Activated naive CD8-positive, alpha-beta T cell treated with anti-CD3 and anti-CD28 coated beads, Interleukin-2, amount 10 ng/mL, durations not matched to agents 7 days and 5 days (primary cell): ENCODE measurements at places on chromosomes 2 and 18. TPM values are rescaled to one million over a fixed set of nuclear protein-coding genes. Genes with fewer than 3 reads are reported as not detected.

DNA sequence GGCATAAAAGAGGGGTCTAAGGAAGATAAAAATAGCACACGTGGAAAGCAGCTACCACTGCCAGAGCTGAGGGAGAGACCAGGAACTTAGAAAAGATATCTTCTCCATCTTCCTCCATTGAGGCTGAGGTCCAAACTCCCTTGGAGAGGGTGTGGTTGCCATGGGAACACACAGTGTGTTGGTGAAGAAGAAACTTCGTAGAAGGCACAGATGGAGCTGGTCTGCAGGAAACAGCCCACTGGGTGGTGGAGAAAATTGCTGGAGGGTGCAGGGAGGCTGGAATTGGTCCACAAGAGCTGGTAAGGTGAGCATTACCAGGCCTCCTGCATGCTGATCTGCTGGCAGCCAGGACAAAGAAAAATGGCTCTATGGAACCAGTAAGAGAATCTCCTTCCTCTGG is 191.0 kb downstream of the HRH4 start:
- DNase-seq = no peak

- no peak for DNase-seq
Observed at GRCh38 chr2:130353291-130354138, 2.3 kb upstream of the PTPN18 start.

The PLEKHB2 gene
- 54.2 TPM for total RNA-seq

DNA sequence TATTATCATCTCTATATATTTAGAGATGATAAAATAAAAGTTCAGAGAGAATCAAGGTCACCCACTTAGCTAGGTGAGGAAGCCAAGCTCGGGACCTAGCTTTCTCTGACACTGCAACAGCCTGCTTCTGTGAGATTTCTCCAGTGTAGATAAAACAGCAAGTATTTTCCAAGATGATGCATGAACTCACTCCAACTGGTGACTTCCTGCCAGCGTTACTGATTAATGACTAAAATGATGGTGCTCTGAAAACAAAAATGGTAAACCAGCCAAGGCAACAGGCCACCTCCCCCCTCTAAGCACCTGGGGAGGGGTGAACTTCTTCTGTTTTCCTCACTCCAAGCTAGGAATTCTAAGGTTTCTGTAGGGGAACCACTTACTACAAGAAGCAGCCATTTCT is 510.2 kb upstream of the ID2 start:
- DNase-seq = no peak

The L3MBTL4 gene
- 0.09 TPM for total RNA-seq

DNA sequence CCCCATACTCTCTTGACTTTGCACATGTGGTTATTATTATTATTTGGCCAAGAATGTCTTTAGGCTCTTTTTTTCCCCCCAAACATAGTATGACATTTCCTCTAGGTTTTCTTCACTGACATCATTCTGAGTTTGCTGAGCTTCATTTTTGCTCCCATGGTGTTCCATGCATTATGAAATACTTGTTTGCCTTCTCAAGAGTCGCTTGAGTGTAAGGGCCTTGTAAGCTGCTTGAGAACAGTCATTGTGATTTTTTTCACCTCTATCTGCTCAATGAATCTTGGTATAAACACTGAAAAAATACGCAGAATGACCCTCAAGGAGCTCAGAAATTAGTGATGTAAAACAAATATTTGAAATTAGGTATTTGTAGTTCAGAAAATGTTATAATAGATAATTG is 688.9 kb downstream of the CNTNAP5 start:
- DNase-seq = no peak

DNA sequence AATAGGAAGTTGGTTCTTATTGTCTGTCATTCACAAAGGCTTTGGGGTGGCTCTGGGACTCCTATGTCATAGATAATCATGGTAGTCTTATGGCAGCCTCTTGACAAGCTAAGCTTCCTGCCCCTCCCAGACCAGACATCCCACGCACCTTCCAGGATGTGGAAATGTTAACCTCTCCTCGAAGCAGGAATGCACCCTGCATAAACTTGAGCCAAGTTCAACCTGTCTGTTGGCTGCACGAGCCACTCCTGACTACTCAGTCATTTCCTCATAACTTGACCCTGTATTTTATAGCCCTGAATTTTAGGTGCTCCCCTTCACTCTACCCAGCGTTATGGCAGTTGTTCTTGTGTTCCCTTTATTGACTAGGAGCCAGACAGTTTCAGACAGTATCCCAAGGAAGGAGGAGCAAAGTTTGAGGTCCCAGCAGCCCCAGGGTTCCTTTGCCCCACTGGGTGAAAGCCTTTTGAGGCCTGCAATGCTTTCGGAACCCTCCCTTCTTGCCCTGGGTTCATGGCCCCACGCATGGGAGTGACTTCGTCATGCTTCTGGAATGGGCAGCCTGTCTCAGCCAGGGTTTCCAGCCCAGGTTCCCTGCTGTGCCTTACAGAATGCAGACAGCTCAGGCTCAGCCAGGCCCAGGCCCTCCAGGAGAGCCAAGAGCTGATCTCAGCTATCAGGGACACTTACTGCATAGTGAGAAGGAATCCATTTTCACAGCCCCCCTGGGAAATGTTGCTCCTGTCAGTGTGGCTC is 15.6 kb upstream of the INO80C start:
- no peak for DNase-seq

DNA sequence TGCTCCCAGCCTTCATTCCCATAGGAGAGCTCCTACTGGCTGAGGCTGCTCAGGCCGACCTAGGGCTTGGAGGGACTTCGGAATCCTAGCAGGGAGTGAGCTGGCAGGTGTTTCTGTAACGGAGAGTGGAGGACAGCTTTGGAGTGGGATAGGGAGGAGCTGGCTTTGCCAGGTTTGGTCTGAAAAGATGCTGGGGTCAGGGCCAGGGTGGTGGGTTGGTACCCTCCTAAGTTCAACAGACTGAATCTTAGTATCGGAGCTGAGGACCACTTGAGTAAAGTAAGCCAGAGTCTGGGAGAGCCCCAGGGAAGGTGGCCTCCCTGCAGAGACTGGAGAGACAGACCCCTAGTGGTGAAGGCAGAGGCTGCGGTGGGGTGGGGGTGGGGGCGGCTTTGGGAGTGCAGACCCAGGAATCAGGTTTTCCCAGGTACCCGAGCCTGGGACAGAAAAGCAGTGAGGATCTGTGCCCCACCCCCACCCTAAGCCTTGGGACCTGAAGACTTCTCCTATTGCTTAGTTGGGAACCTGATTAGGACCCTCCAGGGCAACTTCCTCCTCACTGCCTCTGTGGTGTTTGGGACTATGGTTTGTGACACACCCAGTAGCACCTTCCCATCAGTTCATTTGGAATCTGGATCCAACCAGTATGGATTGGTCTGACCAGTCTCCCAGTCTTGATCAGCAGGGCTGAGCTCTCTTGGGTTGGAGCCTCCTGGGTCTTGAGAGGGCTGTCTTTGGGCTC is 3.0 kb downstream of the CNNM4 start:
- DNase-seq = peak; percentile 36

DNA sequence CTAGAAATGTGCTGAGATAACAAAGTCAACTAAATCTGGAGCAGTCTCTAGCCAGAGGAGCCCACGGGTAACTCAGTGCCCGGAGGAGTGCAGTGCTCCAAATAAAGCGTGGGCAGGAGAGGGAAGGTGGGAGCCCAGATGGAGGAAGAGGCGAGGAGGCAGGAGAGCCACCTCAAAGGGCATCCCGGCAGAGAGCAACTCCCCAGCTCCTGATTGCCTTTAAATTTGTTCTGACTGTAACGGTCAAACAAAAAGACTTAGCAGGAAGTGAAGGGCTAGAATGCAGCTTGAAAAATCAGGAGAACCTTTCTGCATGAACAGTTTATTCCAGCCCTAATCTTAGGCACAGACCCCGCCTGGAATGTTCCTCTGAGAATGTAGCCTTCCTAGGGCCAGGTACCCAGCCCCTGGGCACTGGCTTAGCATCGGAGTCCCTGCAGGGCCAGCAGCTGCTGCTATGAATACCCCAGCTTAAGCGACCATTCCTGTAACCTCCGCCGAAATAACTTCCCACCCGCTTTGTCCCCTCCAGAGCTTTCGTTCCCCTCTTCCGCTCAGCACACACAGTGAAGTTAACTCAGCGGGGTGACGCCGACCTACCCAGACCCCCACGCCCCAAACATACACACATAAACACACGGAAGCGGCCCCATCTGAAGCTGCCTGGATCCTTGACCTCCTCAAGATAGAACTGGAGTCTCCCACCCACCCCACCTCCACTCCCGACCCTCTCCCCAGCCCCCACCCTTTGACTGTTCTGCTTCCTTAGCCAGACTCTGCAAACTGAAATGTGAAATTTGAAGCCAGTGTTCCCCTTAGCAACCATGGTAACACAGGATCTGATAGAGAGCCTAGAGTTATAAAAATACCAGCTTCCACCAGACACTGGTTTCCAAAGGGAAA is 123.2 kb downstream of the SMAD7 start:
- DNase-seq = peak; percentile 13

The ASPRV1 gene
- total RNA-seq = 1.2 TPM

GRCh38 chr2:213764849-213765248 is 480.6 kb downstream of the SPAG16 start:
- DNase-seq = no peak

- DNase-seq = no peak
Observed at GRCh38 chr2:23585273-23586170, 200.5 kb downstream of the KLHL29 start.

DNA sequence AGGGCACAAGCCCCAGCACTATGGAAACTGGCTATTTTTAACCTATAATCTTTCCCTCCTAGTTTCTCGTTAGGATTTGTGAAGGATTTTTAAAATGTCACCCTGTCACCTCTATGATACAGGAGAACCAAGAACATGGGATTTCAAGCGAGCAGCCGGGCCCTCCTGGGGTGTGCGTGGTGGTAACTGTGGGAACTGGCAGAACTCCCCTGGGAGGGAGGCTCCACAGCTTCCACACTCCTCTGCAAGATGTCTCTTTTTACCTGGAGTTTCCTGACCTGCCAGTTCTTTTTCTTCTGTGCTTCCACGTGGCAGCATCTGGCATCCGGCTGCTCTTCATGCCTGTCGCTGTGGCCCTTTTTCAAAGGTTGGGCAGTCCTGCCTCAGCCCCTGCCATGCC is 386.3 kb upstream of the MYT1L start:
- DNase-seq = no peak

DNA sequence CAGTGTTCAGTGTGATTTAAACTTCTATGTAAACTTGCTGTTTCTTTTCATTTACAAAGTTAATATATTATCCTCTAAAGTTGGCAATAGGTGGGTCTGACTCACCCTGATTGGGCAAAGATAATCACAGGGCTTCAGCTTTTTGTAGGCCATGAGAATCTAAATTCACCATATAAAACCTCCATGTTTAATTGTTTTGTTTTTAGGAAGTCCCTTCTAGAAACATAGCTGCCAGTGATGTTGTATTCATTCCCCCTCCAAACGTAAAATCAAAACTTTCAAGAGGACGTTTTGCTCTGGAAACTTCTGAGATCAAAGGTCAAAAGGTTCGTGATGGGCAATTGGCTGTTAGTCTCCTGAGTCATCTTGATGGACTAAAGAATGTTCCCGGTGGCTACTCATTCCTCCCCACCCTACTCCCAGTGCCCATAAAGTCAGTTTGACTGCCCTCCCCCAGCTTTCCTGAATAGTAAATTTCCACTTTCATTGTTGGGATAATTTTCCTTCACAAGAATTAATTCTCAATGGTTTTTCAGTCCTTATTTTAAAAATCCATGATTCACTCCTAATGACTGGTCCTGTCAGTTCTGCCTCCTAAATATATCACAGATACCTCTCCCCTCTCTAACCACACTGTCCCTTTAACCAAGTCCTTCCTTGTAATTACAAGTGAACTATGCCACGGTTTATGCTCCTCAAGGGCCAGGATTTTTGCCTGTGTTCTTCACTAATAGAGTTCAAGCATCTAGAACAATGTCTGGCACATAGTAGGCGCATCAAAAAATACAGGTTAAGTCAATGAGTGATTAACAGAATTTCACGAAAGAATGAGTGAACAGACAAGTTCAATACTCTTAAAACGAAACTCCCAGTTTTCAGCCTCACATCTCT is 164.4 kb upstream of the VRK2 start:
- DNase-seq = no peak

DNA sequence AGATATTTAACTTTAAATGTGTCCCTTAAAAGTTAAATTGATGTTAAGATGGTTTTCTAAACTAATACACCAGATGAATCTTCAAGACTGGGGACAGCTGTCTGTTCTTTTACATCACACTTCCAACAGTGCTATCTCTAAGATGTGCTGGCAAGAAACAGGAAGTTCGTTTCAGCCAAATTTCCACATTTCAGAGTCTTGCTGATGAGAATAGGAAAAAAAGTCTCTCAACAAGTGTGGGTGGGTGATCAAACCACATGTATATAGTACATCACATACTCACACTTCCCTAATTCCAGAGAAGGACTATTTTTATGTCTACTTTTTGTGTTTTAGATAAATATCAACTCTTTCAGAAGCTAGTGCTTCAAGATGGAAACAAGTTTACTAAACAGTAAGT is 1712.8 kb upstream of the TMEFF2 start:
- no peak for DNase-seq

DNA sequence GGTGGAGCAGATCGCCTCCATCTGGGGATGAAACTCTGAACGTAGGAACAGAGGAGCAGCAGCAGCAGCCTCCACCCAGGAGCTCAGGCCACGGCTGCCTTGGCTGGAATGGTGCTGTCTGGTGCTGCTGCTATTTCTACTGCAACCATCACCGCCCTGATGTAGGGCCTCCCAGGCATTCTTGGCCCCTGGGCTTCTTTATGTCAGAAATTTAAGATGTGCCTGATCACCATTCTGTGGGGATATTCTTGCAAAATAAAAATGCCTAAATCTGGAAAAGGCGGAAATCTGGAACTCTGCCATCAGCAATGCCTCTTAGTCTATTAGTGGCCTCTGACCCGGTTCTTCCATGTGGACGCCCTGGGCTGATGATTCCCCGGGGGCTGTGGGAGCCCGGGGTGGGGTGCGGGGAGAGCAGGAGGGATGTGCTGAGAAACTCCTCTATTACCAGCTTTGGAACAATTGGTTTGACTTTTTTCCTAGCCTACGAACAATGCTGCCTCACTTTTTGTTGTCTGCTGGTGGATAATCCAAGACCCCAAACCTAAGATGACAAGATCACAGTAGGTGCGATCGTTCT is 47.2 kb downstream of the FAM124B start:
- no peak for DNase-seq

- no peak for DNase-seq
Observed at GRCh38 chr18:34864836-34865497, 154.9 kb downstream of the DTNA start.

The FABP1 gene
- total RNA-seq = not detected

DNA sequence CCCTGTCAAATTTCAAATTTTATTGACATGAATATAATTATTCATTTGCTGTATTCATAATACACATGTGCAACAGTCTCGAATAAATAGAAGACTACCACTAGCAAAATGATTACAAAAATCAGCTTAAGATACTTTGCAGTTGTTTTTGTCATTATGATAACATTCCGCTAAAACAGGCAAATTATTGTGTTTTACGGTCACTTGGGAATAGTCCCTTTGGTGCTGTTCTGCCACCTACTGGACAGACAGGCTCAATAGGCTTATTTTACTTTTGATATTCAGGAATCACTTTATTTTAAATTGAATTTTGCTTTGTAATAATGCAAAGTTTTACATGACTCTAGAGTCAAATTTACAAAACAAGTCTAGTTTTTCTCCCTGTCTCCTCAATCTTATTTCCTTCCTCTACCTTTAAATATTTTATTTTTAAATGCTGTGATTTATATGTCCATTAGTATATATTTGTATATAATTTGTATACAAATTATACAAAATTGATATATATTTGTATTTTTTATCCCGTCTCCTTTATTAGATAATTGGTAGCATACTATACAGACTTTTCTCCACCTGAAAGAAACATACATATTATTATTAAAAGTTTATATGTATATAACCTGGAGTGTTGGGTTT is 456.3 kb downstream of the DLGAP1 start:
- DNase-seq = no peak

The LAMA3 gene
- total RNA-seq = 0.14 TPM

The RESP18 gene
- not detected for total RNA-seq

The HOXD12 gene
- not detected for total RNA-seq
